ENCODE measurements at places on chromosomes 7 and 10.

DNA sequence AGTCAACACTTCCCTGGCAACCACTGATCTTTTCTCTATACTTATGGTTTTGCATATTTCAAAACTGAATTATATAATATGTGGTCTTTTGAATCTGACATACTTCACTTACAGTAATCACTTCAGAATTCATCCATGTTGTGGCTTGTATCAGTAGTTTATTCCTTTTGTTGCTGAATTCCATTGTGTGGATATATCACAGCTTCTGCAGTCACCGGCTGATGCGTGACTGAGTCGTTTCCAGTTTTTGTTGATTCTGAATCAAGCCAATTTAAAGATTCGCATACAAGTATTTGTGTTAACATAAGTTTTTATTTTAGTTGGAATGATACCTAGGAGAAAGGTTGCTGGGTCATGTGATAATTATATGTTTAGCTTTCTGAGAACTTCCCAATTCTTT, 672.5 kb upstream of the ANKRD30A start:
- DNase-seq: no peak

DNA sequence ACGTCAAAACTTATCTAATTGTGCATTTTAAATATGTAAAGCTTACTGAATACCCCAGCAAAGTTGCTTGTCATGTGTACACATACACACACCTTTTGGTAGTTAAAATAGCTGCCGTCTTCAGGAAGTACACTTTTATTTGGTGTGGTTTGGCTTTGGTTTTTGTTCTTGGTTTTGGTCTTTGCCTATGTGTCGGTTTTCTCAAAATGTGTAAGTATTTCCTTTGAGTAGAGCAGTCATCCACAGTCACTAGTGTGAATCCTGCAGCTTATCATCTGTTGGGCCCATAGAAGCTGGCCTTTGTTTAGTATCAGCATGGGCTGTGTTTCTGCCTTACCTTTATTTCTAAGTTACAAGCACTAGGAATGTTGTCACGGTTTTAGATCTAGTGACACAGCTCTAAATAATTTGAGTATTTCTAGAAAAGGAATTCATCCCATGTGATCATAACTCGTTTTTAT, 35.3 kb downstream of the NET1 start:
- DNase-seq: no peak

- no peak for DNase-seq
Observed at GRCh38 chr7:96118449-96119001, 203.4 kb downstream of the SLC25A13 start.

DNA sequence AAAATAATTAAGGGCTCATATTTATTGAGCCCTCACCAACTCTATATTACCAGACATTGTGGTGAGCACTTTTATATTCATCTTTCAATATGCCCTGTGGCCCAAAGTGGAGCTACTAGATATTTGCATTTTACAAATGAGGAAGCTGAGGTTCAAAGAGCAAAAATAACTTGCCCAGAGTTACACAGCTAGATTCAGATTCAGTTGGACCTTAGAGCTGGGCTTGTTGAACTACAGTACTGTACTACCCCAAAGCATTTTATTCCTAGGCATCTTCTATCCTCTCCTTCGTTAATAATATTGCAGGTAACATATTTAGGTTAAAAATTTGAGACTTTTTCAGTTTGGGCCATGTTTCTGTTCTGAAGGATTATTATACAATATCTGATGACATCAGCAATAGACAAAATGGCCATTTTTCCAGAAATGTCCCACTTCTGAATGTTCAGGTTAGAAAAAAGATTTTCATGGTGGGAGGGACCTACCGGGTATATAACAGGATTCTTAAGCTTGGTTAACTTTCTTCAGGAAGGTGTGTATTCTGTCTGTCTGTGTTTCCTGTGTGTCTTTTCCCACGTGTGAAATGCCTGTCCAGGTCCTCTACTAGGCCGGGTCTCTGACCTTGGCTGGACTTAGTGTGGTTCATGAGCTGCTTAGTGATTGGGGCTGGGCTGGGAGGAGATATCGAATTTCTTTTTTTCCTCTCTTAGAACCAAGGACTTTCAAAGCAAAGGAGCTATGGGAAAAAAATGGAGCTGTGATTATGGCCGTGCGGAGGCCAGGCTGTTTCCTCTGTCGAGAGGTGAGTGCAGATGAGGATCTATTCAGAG, 13.6 kb downstream of the PRXL2A start:
- DNase-seq: peak; percentile 55

- DNase-seq: no peak
Observed at GRCh38 chr7:142420554-142421362, 162.9 kb upstream of the PRSS58 start.

DNA sequence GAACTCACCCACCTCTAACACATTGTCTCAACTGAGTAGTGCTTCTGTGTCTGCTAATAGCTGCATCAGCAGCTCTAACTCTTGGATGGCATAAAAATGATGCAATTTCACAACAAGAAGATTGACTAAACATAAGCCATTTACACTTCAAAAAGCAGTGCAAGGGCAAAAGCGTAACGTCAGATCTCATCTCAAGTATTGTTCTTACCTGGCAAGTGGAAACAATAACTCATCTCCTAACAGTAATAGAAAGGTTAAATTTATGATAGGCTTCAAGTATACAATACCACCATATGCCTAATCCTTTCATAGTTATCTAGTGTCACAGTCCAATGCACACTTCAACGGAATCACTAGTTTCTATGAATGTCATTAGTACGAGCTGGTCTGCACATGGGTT, 14.8 kb downstream of the TPK1 start:
- DNase-seq: peak; percentile 32

DNA sequence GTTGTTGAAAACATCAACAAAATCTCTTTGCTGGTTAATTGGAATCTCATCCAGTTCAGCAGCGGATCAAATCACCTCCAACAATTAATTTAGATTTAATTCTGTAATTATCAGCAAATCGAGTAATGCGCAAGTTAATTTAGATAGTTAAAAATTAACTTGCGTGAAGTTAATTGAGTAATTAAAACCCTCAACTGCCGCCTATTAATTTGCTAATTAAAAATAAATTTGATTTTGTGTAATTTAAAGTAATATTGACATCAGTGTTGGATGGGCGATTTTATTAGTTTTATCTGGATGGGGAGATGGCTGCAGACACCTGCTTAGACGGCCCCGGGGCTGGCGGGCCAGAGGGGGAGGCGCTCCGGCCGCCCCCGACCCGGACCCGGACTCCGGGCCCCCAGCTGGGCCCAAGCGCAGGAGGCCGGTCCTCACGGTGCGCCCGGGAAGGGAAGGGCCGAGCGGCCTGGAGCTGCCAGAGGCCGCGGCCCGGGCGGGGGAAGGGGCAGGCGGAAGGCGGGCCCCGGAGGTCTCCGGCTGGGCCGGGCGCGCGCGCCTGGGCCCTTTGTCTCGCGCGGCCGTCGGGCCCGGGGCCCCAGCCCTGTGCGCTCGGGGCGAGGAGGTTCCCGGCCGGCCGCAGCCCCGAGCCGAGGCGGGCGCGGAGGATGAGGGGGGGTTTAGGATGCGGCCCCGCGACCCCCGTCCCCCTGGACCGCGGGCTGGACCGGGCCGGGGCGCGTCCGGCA, 3.3 kb upstream of the UNCX start:
- DNase-seq: no peak

GRCh38 chr7:151436446-151437158, 3.3 kb downstream of the CRYGN start:
- no peak for DNase-seq

- DNase-seq: no peak
Observed at GRCh38 chr7:106863274-106863997, 1.6 kb upstream of the PIK3CG start.

GRCh38 chr7:26588511-26588910, 275.9 kb downstream of the SKAP2 start:
- DNase-seq: peak; percentile 7

GRCh38 chr10:86601956-86602602, 52.3 kb upstream of the OPN4 start:
- DNase-seq: no peak

- no peak for DNase-seq
Observed at GRCh38 chr7:21041666-21042065, 255.0 kb upstream of the SP8 start.

GRCh38 chr7:2928613-2929311, 84.7 kb upstream of the GNA12 start:
- no peak for DNase-seq

DNA sequence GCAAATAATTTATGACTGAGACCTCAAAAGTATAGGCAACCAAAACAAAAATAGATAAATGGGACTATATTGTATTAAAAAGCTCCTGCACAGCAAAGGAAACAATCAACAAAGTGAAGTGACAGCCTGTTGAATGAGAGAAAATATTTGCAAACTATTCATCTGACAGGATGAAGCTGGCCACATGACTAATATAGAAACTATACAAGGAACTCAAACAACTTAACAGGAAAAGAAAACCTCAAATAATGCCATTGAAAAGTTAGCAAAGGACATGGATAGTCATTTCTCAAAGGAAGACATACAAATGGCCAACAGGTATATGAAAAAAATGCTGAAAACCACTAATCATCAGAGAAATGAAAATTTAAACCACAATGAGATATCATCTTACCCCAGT, 245.1 kb downstream of the STK31 start:
- DNase-seq: no peak

DNA sequence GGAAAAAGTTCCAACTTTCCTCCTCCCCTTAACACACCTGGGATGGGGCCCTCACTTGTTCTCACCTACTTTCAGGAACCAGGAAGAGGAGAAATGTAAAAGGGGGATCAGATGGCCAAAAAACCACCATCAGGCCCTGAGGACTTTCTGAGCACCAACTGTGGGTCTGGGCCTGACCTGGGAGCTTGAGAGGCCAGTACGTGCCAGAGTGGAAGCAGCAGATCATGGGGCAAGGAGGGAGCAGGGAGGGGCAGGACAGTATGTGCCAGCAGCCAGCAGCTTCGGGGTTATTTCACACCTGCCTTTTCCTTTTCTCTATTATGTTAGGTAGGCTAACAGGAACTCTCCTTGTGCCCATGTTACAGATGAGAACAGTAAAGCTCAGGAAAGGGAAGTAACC, 118.8 kb upstream of the UNC5B start:
- DNase-seq: no peak

DNA sequence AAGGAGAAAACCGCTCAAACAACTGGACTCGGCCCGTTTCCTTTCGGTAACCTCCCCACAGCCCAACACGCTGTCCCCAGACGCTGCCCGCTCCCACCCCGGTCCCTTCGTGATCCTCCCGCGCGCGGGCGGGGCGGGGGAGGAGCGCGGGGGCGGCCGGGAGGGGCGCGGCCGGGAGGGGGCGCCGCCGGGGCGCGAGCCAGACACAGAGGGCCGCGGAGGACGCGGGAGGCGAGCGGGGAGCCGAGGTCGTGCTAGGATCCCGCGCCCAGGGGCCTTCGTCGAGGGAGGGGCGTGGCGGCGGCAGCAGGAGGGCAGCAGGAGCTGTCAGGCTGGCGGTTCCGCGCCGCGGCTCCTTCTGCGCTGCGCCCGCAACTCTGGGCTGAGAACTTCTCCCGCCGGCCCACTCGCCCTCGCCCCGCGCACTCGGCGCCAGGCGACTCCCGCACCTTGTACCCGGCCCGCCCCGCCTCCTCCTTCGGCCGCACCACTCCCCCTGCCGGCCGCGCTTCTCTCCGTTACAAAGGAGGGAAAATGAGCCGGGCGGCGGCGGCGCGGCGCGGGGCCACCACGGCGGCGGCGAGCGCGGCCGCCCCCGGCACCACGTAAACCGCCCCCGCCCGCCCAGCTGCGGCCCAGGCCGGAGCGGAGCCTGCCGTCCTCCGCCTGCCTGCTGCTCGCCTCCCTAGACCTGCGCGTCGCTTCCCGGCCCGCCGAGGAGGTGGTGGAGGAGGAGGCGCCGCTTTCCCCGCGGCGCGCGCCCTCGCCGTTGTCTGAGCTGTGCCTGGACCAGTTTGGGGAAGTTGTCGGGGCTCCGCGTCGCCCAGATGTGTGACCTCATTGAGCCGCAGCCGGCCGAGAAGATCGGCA, at the start of gene CDK14:
TSS of gene CDK14 (plus strand) at position 521 of the 870 bp plus-strand sequence. CDS start at position 828, 307 bp downstream.
- peak; percentile 77 for DNase-seq

GRCh38 chr10:129768437-129769355, 195.4 kb downstream of the EBF3 start:
- no peak for DNase-seq

- peak; percentile 48 for DNase-seq
Observed at GRCh38 chr10:48363617-48364355, 57.3 kb downstream of the MAPK8 start.

DNA sequence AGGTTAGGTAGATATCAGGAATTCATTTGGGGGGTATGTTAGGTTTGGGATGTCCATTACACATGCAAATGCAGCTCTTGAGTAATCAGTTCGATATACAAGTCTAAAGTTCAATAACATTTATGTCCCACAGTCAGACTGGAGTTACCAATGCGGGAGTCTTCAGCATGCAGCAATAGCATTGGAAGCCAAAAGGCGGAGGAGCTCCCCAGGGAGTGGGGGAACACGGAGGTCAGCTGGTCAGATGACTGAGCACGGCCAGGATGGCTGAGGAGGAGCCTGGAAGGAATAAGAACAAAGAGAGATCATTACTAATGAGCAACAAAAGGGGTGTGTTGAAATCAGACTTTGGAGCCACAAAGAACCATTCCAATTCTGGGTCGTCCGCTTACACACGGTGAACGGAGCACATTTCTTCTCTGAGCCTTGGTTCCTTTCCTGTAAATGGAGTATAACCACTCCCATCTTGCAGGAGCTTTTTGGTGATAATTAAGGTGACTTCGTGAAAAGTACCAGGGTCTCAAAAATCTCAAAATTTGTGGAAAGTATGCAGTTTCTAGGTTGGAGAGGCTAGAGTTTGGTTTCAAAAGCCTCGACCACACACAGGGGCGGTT, 478 bp upstream of the ZNF22 start:
- no peak for DNase-seq

GRCh38 chr7:15015545-15016314, 113.2 kb upstream of the DGKB start:
- DNase-seq: peak; percentile 58

DNA sequence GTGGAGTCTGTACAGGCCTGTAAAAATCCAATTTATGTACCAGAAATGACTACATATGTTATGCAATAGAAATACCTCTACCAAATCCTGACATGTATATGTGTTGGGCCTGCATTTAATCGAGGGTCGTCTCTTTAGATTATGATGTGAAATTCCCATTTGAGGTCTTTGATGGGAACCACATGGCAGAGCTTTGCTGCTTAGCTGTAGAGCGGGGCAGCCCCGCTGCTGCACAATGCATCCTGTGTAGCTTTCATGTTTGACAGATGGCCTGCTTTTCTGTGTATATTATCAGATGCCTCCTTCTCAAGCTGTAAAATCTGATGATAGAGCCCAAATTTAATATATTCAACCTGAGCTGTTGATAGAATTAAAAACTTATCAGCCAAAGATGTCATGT, 65.8 kb downstream of the RAB18 start:
- DNase-seq: no peak

DNA sequence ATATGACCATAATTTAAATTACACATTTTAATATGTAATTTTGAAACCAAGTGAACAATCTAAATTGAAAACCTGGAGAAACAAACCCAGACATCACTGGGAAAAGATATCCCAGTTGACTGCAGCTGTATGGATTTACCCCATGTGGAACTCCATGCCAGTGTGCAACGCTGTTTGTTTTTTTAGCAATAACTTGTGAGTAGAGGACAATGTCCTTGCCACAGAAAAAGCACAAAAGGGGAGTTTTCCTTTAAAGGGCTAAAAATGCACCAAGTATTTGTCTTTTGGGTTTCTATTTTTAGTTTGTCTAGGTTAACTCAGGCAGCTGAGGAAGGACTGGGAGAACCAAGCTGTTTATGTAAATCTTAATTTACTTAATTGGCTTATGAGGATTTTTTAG, 15.1 kb upstream of the COL17A1 start:
- no peak for DNase-seq

All from NCI-H526 treated with DMSO at 0.1 percent for 48 hours (cell line).